ENCODE measurements at places on chromosomes 2 and 18. TPM values are rescaled to one million over a fixed set of nuclear protein-coding genes. Genes with fewer than 3 reads are reported as not detected.

GRCh38 chr2:214651451-214651850, 158.0 kb downstream of the BARD1 start:
- no peak for DNase-seq

GRCh38 chr2:10811517-10811916, 1.1 kb downstream of the PDIA6 start:
- no peak for DNase-seq

DNA sequence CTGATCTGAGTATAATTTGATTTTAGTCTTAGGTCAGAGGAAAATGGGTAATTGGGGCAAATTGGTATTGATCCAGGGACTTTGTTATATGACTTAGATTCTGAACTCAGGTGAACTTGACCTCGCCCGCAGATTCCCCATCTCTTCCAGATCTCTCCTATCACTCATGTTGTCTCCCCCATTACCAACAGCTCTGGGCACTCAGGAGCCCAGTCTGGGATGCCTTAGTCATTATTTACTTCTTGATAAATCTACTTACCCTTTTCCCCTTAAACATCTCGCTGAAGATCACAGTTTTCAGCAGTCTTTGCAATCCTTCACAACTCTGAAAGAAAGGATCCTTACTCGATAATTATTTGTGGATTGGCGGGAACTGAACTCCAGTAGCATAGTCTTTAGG, 19.6 kb upstream of the HNMT start:
- DNase-seq = no peak

GRCh38 chr2:71670430-71670795, 217.1 kb downstream of the DYSF start:
- no peak for DNase-seq

DNA sequence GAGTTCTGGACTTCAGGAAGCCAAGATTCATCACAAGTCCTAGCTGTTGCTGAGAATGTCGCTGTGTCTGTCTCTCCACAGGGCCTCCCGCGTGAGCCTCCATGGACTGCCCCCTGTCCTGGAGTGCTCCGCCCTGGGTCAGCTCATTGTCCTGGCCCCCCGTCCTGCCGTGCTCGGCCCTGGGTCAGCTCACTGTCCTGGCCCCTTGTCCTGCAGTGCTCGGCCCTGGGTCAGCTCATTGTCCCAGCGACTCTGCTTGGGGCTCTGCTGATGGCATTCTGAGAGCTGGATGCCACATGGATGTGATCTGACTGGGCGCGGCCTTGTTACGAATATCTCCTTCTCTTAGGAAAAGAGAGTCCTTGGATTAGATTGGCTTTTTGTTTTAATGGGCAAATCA, 78.5 kb downstream of the EIPR1 start:
- no peak for DNase-seq

GRCh38 chr2:24122366-24123194, 554 bp downstream of the PFN4 start:
- no peak for DNase-seq

DNA sequence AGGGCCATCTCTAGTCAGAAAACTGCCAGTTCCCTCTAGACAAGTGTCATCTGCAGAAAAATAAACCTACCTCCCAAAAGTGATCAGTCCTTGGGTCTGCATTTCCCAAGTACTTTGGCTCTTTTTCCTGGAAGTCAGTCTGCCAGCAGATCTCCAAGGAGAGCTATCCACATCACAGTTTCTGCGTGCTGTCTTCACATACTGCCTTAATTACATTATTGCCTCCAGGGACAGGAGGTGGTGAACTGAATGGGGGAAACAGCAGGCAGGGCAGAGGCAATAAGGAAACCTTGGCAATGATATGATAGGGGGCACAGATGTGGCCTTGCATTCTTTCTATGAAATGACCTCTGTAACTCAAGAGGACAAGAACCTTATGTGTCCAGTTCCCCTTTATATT, 105.9 kb upstream of the SIX2 start:
- no peak for DNase-seq

DNA sequence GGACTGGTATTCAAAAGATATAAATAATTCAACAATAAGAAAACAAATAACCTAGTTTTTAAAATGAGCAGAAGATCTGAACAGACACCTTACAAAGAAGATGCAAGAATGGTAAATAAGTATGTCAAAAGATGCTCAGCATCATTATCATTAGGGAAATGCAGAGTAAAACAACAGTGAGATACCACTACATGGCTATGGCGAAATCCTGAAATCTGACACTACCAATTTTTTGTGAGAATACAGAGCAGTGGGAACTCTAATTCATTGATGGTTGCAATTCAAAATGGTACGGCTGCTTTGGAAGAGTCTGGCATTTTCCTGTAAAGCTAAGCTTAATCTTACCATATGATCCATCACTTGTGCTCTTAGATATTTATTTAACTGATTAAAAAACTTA, 151.8 kb downstream of the UBR3 start:
- no peak for DNase-seq

- DNase-seq = no peak
These were observed 30.8 kb downstream of the FBXO48 start for GRCh38 chr2:68436270-68436669.

DNA sequence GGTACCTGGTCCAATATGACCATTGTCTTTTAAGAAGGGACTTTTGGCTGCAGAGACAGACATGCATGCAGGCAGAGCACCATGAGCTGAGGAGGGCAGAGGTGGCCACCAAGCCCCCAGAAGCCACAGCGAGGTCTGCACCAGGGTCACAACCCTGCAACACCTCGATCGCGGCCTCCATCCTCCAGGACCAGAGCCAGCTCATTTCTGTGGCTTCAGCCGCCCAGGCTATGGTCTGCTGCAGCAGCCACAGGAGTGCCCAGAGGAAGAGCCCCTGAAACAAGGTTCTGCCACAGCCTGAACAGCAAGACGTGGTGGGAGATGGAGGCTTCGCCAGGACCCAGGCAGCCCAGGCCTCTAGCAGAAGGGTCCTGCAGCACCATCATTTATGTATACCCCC, 53.9 kb downstream of the ANKMY1 start:
- no peak for DNase-seq

DNA sequence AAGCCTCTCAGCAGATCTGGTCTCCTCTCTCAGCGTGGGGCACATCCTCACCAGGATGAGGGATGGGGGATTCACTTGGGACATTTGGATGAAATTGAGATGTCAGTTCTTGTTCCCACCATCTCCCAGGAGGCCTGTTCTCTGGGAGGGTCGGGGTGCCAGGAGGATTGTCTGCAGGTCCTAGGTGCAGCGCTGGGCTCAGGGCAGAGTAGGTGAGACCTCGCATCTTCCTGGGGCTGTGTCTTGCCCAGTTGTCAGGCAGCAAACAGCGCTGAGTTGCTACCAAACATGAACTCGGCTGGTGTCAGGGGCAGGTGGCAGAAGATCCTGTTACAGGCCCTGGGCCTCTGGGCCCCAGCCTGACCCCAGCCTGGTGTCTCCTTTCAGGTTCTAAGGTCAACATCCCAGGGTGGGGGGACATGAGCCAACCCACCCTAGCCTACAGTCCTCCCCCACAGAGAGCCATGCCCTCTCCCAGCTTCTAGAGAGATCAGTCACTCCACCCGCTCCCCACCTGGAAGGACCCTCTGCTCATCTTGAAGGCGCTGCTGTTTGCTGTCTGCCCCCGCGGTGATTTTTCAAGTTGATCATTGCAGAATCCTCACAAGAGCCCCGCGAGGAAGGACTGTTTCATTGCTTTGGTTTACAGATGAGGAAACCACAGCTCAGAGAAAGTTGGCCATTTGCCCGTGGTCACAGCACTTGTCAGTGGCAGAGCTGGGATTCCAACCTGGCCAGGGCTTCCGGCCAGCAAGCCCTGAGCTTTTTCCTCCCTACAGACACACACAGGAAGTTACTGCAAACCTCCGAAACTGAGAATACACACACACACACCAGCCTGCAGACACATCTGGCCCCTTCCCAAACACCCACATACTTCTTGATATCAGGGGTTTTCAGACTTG, 83.9 kb downstream of the STPG4 start:
- peak; percentile 49 for DNase-seq

DNA sequence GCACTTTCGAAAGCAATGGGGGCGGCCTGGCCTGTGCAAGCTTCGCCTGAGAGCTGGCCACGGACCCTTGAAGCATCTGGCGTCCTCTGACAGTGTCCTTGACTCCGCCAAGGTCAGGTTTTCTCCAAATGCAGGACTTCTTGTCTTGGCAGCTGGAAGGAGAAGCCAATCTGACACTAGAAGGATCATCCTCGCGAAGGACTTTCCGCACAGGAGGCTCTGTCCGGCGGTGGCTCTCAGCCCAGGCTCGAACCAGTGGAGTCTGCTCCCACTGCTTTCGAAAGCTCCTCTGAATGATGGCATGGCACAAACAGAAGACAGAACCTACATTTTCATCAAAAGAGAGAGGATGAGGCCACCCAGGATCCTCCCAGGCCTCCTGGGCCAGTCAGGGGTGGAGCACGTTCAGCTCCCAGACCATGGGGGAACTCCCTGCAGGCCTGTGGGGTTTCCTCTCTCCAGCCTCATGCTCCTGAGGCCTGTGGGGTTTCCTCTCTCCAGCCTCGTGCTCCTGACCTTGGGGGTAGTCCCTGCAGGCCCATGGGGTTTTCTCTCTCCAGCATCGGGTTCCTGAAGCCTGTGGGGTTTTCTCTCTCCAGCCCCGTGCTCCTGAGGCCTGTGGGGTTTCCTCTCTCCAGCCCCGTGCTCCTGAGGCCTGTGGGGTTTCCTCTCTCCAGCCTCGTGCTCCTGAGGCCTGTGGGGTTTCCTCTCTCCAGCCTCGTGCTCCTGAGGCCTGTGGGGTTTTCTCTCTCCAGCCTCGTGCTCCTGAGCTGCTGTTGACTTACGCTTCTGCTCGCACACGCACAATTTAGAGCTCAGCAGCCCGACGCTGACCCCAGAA, 396.5 kb upstream of the SALL3 start:
- DNase-seq = no peak

TBR1 gene
- total RNA-seq = 53.7 TPM
